ENCODE measurements at places on chromosomes 1 and 21. TPM values are rescaled to one million over a fixed set of nuclear protein-coding genes. Genes with fewer than 3 reads are reported as not detected.

DNA sequence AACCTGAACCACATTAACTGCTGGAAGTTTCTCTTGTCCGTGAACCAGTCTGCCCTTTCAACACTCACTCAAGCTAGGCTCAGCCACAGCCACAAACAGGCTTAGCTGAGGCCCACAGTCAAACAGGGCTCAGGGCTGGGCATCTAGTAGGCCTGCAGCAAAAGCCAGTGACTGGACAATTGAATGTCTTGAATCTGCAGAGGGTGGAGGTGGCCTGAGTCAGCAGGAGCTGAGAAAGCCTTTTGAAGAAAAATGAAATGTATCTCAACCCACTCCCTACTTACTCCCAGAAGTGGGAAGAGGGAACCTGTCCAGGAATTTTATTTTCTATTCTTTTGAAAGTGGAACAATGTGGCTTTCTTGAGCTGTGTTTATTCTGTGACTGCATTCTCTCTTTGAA is 95.4 kb downstream of the PTPRU start:
- no peak for DNase-seq

DNA sequence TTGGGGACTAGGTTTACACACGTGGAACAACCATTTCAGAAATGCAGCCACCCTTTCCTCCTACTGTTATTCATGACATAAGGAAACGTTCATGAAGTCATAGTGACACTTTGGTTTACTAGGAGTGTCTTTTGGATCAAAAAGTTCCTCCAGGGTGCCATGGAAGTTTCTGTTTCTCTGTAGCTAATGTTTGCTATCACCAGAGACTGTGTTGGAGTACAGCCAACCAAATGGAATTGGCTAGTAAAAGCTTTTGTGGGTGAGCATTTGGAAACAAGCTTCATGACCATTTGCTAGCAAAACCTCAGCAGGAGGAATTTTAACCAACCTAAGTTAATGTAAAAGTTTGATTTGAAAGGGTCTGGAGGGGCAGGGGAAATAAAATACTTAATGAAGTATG is 43.9 kb upstream of the ADGRL2 start:
- DNase-seq, result no peak

- no peak for DNase-seq
Measured at GRCh38 chr1:200205216-200205995, 177.9 kb downstream of the NR5A2 start.

DNA sequence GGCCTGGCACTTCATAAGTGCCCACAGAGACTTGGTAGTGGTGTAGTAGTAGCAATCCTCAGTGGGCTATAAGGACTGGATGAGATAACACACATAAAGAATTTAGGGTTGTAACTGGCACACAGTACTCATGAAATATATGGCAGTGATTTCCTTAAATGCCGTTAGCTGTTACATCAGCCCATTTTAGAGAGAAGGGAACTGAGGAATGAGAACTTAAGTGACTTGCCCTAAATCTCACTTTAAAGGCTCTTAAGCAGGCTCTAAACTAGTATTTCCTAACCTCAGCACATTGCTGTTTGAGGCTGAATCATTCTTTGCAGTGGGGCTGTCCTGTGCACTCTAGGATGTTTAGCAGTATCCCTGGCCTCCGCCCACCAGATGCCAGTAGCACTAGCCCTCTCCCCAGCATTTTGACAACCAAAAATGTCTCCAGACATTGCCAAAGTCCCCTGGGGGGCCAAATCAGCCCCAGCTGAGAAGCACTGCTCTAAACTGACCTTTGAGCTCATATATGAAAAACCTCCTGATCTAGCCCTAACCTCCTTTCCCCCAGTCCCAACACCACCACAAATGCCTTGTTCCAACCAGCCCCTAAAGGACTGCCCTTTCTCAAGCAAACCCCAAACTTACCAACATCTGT is 11.6 kb downstream of the CAMK2N1 start:
- no peak for DNase-seq

GRCh38 chr1:175493321-175494010 is 249.9 kb downstream of the TNR start:
- DNase-seq, result no peak

- DNase-seq, result no peak
Measured at GRCh38 chr1:18882486-18882885, 19.9 kb downstream of the ALDH4A1 start.

GRCh38 chr1:87584586-87584985 is 255.9 kb downstream of the LMO4 start:
- no peak for DNase-seq

GRCh38 chr1:215704089-215704860 is 137.2 kb downstream of the KCTD3 start:
- DNase-seq, result no peak

- no peak for DNase-seq
Measured at GRCh38 chr1:44326024-44326701, 28.9 kb downstream of the ERI3 start.

- DNase-seq, result no peak
Measured at GRCh38 chr1:158654086-158654485, 32.4 kb downstream of the SPTA1 start.

DNA sequence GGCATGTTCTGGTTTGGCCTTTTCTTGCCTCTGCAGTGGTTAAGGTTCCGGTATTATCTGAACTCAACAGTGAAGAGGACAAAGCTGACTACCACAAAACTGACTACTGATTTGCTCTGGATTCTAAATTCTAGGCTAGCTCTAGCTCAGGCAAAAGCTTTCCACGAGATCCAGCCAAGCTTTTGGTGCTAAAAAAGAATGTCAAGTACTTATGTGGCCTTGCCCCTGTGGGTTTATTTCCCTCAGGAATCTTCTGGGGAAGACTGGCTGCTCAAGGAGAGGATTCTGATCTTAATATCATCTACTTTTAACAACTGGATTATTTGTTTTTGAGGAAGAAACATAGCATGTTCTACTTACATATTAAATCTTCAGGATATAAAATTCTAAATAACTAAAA is 26.1 kb upstream of the MTMR11 start:
- no peak for DNase-seq

- no peak for DNase-seq
Measured at GRCh38 chr1:15947382-15948090, 28.4 kb downstream of the ZBTB17 start.

GRCh38 chr1:215793180-215793579 is 226.1 kb downstream of the KCTD3 start:
- no peak for DNase-seq

- DNase-seq, result no peak
Measured at GRCh38 chr1:81554108-81554507, 246.6 kb upstream of the ADGRL2 start.

DNA sequence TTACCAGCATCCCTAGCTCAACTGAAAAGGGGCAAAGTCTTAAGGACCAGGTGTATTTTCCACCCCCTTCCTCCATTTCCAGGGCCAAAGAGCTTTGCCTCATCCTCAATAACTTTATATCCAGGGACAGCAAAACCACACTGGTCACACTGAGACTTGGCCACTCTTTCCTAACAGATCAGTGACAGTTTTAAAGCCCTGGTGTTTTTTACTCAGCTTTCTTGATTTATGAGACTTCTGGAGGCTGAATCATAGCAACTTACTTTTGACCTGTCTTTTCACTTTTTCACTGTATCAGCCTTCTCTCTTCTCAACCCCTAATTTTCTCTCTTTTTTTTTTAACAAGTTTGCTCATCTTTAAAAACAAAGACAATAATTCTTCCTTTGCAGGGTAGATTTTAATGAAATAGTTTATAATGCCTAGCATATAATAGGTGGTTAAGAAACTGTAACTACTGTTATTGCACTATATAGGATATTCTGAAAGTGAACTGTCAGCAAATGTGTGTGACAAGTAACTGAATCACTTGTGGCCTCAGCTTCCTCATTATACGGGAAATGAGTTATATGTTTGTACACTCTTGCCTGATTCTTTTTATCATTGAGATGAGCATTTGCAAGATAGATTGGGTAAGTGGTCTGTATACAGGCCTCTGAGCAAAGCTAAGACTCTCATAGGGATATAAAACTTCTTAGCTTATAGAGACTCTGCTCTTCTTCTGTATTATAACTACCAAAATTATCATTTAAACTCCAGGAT is 19.7 kb upstream of the DYNLT5 start:
- no peak for DNase-seq

DNA sequence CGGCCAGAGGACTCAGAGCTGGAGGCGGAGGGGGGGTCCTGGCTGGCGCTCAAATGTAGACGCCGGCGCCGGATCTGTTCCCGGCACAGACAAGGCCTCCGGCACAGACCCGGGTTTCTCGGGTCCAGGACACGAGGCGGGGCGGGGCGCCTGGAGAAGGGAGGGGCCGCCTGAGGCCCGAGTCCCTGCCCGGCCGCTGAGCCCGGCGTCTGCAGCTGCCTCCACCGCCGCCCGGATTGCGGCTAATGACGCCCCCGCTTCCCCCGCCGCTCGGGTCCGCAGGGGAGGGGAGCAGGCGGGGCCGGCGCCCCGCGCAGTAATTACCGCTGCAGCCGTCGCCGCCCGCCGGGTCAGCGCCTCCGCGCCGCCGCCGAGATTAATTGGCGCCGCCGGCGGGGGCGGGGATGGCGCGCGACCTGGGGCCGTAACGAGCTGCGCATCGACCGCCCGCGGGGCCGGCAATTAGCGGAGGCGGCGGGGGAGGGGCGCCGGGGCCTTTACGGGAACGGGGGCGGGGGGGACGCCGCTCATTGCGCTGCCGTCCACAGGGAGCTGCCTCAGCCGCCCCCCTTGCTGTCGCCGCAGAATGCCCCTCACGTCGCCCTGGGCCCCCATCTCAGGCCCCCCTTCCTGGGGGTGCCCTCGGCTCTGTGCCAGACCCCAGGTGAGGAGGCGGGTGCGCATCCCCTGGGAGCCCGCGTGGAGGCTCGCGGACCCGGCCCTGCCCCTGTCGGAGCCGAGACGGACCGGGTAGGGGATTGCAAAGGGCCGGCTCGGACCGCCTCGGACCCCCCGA is 17.3 kb downstream of the NOC2L start:
- peak; percentile 83 for DNase-seq

- no peak for DNase-seq
Measured at GRCh38 chr1:185373813-185374529, 56.9 kb upstream of the IVNS1ABP start.

GRCh38 chr1:154468535-154469250 is 33.3 kb upstream of the TDRD10 start:
- DNase-seq, result no peak

GRCh38 chr1:228044961-228045360 is 37.5 kb upstream of the ARF1 start:
- no peak for DNase-seq

- no peak for DNase-seq
Measured at GRCh38 chr1:86778569-86779239, 74.3 kb downstream of the SH3GLB1 start.

- DNase-seq, result no peak
Measured at GRCh38 chr1:184553845-184554244, 167.0 kb downstream of the C1orf21 start.

DNA sequence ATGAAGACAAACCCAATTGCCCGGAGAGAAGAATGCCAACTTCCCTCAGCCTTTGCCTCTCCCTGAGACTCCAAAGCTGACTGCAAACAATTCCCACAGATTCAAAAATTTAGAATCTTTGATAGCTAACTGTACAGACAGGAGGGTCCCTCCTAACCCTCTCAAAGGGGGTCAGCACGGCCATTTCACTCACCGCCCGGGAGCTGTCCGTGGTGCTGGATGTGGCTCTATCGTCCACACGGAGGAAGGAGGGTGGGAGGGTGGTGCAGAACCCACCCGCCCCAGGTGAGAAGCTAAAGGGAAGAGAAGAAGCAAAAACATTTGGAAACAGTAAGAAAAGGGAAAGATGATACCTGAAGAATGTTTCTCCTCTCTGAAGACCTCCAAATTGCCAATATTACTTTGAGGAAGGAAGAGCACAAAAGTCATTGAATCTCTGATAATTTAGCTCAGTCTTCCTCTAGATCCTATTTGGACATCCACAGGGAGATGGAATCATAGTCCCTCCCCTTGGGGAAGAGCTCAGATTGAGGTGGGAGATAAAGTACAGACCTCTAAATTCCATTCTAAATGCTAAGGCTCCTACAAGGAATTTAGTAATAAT is 45.6 kb downstream of the RHBG start:
- DNase-seq, result peak; percentile 30

DNA sequence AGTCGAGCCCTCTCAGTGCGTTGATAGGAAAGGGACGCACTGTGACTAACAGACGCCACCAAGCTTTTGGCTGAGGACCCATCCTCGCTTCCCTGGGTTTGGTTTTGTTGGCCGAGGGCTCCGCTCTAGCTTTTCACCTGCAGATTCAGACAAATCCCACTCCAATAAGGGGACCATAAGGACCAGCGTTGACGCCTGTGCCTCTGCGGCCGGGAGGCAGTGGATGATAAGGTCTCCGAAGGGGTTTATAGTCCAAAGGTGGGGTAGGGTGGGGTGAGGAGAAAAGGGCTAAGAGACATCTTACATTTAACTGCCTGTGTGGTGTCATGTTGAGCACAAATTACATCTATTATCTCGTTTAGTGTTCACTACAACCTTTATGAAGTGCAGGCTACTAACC is 760 bp downstream of the PEX14 start:
- no peak for DNase-seq

DNA sequence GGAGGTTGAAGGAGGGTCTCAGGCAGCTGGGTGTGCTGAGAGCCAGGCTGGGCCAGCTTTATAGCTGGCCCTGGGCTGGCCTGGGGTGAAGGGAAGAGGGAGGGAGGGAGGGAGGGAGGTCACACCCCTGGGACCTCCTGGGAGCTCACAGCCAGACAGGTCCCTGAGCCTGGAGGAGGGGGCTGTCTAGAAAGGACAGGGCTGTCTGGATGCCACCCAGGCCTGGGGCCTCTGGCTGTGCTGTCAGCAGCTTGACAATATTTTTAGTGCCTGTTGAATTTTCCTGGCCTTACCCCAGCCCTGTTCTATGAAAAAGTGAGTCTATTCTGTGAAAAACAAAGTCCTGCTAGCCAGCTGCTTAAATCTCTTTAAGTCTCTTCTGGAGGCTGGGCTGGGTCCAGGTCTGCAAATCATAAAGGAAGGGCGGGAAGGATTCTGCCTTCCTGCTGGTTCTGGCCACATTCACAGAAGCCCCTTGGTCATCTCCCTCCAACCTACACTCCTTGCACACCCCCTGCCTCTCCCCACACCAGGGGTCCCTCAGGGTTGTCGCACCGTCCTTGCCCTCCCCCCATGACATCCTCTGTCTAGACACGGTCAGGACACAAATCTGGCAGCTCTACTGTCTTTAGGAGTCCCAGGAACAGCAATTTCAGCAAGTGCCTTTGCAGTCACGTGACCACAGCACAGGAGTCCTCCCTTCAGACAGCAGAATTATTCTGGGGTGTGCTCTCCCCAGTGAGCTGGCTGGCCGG is at the start of gene LEFTY2:
LEFTY2 (minus strand) TSS at position 34 of the 755 bp plus-strand sequence. CDS start 80 bp downstream, outside the sequence.
- no peak for DNase-seq

GRCh38 chr21:28018741-28019669 is 973.7 kb downstream of the LTN1 start:
- peak; percentile 34 for DNase-seq

Gene DNAJC16
- 16.6 TPM for total RNA-seq

Gene HMCN1
- total RNA-seq, result 5.7 TPM

Gene PODN
- total RNA-seq, result 30.1 TPM

Gene SETSIP
- not detected for total RNA-seq

Gene KRTAP7-1
- total RNA-seq, result not detected

Gene LYPD8
- total RNA-seq, result not detected

Gene NLRP3
- total RNA-seq, result 0.56 TPM

Gene URB2
- 3.2 TPM for total RNA-seq

Gene AQP10
- 0.08 TPM for total RNA-seq

Gene UBASH3A
- not detected for total RNA-seq

Gene S100A7A
- total RNA-seq, result not detected

Gene C4BPA
- 0.08 TPM for total RNA-seq

Gene METTL25B
- 14.4 TPM for total RNA-seq
